ENCODE measurements at places on chromosomes 5 and 9. TPM values are rescaled to one million over a fixed set of nuclear protein-coding genes. Genes with fewer than 3 reads are reported as not detected.

DNA sequence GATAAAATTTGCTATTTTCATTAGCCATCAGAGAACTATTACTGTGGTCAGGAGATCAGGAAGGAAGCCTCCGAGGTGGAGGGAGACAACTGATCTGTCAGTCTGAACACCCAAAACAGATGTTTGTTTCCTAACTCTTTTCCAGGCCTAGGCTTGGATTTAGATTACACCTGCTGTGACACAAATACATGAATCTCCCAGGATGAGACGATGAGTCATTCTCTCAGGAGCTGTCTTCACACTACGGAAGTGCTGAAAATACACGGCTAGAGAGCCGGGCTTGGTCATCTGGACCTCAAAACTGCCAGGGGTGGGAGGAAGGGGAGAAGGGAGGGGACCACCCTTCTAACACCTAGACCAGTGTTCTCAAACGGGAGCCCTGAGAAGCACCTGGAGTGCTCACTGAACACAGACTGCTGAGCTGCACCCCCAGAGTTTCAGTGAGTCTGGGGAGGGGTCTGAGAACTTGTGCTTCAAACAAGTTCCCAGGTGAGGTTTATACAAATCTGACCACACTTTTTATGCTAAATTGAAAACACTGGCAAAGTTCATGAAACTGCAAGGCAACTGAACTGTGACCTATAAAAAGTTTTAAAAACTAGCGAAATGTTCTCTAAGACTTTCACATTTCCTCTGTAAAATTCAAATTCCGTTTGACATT lies 80.3 kb upstream of the EQTN start:
- DNase-seq: peak; percentile 69

DNA sequence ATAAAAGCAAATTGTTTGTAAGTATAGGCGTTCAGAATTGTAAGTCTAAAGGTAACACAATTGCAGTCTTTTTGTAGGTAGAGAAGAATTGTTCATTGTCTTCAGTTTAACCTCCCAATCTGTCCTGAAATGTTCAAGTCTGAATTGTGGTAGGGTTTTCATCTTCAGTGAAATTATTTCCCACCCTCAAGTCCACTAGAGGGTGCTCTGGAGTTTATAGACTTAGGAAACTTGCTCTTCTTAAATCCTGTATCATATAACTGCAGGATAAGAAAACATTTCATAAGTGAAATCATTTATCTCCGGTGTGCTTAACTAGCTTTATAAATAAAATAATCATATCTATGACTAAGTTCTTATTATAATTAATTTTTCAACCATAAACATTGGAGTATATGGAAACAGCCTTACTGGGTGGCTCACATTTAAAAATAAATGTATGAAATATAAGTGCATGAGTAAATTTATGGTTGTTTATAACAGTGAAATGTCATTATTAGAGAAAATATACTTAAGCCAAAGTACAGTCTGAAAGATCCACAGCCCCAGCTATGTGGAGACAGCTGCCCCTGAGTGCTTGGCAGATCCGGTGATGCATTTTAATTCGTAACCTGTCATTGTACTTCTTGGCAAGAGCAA lies 182.4 kb upstream of the OTULINL start:
- peak; percentile 63 for DNase-seq

DNA sequence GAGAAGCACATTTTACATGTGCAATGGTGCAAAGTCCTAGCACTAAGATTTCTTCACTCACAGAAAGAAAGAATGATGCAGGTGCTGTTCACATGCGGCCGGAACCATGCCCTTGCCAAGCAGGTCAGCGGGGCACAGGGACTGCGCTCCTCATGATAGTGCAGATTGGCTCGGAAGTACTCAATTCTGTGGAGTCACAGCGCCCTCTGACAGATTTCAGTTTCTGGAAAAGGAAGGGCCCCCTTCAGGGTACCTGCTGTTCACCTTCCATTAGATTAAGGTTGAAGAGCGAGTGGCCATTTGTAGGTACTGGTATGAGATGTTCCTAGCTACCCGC lies 75.7 kb downstream of the TMC1 start:
- DNase-seq: peak; percentile 23

GRCh38 chr9:34454571-34455065 lies 3.8 kb downstream of the FAM219A start:
- DNase-seq: peak; percentile 16

DNA sequence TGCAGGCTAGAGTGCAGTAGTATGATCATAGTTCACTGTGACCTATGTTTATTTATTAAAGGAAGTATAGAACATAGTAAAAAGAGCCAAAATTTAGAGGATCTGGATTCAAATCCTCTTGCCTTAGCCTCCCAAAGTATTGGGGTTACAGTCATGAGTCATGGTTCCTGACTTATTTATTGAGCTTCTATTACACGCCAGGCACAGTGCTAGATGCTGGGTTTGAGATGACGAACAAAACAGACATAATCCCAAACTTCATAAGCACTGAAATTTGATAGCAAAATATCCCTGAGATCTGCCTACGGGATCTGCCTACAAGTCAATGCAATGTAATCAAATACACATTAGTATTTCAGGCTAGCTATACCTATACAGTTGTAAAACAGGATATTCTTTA lies 2.5 kb downstream of the KIAA0825 start:
- DNase-seq: no peak

The GRXCR2 gene
- total RNA-seq: not detected

The ADCY2 gene
- total RNA-seq: not detected

DNA sequence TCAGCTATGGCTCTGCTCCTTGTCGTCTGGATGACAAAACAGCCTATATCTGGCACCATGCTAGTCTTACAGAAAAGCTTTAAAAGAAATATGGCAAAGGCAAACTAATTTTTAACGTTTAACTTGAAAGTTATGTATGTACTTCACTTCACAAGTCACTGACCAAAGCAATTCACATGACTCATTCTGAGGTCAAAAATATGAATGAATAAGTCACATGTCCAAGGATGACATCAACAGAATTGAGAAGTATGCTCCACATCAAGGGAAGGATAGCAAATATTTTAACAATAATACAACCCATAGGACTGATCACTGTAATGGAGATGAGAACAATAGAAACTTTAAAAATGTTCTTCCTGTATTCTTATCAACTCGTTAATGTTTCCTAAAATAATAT lies 1072.6 kb upstream of the NUDT12 start:
- peak; percentile 52 for DNase-seq

GRCh38 chr5:76685704-76686103 lies 30.2 kb upstream of the F2R start:
- DNase-seq: no peak

DNA sequence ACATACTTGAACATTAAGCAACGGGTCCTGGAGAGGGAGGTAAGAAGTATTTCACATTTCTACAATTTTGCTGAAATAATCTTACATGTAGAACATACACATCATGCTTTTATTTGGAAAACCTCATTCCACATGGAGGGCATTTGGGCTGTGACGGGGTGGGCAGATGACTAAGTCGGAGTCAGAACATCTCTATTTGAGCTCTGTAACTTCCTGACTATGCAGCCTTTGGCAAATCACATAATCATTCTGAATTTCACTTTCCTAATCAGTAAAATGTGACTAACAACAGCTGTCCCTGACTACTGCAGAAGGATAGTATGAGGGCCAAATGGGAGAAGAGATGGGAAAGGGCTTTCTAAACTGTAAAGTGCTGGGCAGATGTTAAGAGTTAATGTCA lies 17.1 kb upstream of the IL6ST start:
- DNase-seq: peak; percentile 68

DNA sequence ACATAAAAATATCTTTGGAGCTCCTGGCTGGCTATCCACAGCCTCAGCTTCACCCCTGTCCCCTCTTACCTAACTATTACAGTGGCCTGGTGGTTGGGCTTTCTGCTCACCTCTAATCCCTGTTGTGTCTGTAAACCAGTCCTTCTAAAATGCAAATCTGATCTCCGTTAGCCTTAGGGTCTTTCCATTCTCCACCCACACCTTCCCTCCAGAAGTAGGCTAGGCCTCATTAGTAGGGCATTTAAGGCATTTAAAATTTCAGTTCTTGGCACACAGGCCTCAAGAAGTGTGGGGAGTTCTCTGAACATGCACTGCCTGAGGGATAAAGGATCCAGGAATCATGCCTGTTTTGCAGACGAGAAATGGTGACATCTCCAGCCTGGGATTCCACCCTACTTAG lies 26.4 kb upstream of the STC2 start:
- DNase-seq: no peak

GRCh38 chr9:5442400-5443011 lies 4.8 kb upstream of the PLGRKT start:
- DNase-seq: peak; percentile 70

DNA sequence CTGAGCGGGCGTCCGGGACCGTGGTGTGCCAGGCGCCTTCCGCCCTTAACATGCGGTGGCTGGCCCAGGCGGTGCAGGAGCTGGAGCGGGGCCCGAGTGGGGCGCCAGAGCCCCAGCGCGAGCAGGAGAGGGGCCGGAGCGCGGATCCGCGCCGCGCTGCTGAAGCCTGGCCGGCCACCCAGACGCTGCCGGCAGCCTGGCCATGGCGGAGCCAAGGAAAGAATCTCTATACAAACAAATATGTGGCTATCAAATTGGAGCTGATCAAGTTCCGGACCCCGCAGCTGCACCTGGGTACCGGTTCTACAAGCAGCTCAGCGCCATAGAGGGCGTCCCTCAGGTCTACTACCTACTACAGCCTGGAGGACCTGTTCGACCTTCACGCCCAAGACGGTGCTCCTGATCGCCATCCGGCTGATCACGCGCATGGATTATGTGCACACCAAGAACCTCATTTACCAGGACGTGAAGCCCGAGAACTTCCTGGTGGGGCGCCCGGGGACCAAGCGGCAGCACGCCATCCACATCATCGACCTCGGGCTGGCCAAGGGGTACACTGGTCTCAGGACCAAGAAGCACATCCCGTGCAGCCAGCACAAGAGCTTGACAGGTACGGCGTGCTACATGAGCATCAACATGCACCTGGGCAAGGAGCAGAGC lies 55.8 kb downstream of the JAK2 start:
- DNase-seq: no peak

The HAPLN1 gene
- not detected for total RNA-seq

The EMB gene
- total RNA-seq: 0.25 TPM

- DNase-seq: no peak
These were observed 97.2 kb upstream of the DNAH5 start for GRCh38 chr5:14041528-14042192.

GRCh38 chr5:138945421-138946240 lies 70.5 kb upstream of the LRRTM2 start:
- DNase-seq: no peak

DNA sequence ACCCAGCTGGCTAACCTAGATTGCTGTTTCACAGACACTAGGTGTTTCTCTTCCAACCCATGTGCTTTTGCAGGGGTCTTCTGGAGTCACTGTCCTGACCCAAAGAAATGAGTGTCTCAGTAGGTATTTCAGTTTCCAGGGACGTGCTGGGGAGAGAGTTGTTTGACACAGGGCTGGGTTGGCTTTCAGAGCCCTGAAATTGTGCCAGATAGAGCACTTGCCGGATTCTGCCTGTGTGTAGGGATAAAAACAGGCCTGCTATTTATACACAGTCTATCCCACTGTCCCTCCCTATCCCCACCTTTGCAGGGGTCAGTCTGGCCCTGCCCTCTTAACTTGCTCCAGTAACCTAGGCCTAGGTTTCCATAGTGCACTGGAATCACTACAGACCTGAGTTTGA lies 957 bp upstream of the HBEGF start:
- DNase-seq: no peak

The TLE1 gene
- total RNA-seq: 66.2 TPM

DNA sequence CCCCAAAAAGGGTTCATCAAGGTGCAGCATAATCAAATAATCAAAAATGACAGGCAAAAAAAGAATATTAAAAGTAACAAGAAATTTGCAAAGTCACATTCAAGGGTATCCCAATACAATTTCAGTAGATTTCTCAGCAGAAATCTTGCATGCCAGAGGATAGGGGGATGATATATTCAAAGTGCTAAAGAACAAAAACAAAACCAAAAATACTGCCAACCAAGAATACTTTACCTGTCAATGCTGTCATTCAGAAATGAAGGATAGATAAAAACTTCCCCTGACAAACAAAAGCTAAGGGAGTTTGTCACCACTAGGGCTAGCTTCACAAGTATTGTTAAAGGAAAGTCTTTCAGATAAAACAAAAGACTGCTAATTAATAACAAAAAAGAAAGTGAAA lies 68.7 kb upstream of the EDIL3 start:
- DNase-seq: no peak

- peak; percentile 76 for DNase-seq
These were observed 65.3 kb downstream of the SH3RF2 start for GRCh38 chr5:146001544-146002190.

The PRRX2 gene
- total RNA-seq: 0.45 TPM

GRCh38 chr5:12772276-12772675 lies 868.0 kb upstream of the CTNND2 start:
- no peak for DNase-seq

The ACTBL2 gene
- 5.6 TPM for total RNA-seq

The IFNK gene
- total RNA-seq: not detected

GRCh38 chr5:157949520-157949919 lies 90.6 kb upstream of the CLINT1 start:
- no peak for DNase-seq

DNA sequence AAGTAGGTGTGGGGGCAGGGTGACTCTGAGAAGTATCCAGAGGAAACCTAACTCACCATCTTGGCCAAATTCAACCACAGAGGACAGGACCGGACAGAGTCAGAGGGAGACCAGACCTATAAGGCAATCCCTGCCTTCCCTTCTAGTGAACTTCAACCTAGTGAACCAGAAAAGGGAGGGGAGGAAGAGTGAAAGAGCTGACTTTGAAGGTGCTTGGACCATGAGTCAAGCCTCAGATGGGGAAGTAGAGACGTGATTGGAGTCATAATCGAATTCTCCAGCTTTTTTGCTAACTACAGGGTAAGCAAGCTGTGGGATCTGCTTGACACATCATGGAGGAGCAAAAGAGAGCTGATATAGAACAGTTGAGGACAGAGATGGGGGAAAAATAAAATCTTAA lies 18.8 kb upstream of the KIF2A start:
- peak; percentile 57 for DNase-seq

DNA sequence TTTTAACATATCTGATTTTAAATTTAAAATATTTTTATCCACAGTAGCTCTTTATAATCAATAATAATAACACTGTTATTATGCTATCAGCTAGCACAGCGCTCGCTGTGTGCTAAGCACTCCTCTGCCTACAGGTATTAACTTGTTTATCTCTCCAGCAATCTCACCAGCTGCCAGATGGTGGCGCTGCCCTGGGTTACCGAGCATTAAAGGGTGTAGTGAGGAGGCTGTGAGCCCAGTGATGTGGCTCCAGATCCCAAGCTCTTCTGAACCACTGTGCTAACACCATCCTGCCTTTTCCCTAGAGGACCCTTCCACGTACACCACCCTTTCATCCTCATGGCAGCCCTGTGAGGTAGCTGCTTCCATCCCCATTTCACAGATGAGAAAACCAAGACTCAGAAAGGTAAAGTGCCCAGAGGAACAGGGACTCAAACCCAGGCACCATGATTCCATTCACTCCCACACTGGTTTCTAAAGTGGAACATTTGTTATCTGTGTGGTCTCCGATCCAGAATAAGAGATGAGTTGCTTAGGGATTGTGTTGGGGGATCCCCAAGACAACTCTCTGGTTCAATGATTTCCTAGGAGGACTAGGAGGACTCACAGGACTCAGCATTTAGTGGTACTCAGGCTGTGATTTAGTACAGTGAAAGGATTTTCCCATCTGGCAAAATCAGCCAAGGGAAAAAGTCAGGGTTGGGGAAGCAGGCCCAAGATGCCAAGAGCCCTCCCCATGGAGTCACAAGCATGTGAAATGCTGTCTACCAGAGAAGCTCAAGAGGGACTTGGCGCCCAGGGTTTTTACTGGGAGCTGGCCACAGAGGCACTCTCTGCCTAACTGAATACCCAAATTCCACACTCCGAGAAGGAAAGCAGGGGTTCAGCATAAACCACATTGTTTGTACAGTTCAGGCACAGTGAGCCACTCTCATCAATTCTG lies 7.0 kb downstream of the IGFBPL1 start:
- DNase-seq: no peak

The ZNF618 gene
- 3.5 TPM for total RNA-seq
